ENCODE measurements at places on chromosomes 7 and 10.

DNA sequence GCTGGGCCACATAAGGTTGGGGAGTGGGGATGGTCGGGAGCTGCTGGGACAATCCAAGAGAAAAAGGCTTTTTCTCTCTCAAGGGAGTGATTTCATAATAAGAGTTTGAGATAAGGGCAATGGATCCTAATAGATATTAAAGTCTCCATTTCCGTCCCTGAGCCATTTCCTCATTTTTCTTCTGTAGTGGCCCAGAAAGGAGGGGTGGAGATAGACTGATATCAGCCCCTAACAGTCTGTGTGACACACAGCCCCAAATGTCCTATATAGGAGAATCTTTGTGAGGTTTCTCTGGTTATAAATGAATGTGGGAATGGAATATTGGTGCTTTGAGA is 35.2 kb downstream of the PRSS2 start:
- DNase-seq: no peak

GRCh38 chr10:31100662-31101061 is 69.0 kb upstream of the ZNF438 start:
- DNase-seq: no peak

DNA sequence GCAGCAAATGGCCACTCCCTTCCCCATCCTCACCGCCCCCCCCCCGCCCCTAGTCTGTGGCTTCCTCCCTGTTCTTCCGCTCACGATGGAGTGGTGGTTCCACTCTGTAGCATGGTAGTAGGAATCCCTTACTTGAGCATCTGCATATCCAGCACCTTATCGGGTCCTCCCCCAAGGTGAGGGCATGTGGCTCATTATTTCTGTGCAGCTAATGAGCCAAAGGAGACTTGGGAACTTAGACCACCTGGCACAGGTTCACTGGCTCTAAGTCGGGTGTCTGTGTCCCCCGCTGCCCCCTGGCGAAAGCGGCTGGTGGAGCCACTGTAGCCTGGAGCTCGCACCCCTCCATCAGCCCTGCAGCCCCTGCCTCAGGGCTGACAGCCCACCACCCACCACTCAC is 22.8 kb upstream of the GPR26 start:
- DNase-seq: no peak

DNA sequence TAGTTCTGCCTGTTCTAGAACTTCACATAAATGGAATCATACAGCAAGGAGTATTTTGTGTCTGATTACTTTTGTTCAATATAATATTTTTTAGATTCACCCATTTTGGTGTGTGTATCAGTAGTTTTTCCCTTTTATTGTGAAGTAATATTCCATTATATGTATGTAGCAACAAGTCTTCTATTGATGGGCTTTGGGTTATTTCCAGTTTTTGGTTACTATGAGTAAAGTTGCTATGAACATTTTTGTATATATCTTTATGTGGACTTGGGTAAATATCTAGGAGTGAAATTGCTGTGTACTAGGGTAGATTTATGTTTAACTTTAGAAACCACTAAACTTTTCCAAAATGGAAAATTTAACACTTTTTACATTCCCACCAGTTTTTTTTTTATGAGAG is 35.7 kb downstream of the ADK start:
- no peak for DNase-seq

GRCh38 chr10:128087884-128088709 is 38.1 kb downstream of the MKI67 start:
- DNase-seq: peak; percentile 54

GRCh38 chr7:27689591-27690164 is 27.0 kb upstream of the HIBADH start:
- DNase-seq: peak; percentile 42

- DNase-seq: no peak
Observed at GRCh38 chr10:96188916-96189315, 58.8 kb downstream of the ZNF518A start.

DNA sequence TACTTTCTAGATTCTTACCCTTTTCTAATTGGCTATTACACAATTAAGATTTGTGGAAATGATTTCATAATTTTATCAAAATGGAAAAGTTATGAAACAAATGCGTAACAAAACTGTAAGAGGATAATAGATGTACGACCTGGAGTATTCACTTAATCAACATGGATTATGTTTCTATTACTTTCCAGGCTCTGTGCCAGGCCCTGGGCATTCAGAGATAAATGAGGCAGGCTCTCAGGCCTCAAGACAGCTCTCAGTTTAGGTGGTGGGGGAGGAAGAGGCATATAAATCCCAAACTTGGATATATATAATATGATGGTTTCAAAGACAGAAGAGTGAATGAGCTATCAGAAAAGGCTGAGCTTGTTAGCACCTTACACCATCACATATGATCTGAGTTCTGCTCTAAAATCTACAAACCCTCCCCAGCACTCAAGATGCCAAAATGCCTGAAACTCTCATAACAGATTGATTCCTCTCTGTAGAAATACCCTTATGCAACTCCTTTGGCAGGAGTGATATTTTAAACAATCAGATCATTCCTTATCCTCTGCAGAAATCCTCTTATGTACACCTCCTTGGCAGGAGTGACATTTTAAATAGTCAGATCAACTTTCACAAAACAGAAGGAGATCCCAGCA is 42.5 kb downstream of the ACBD5 start:
- DNase-seq: peak; percentile 5

Data from SK-N-SH (cell line).